NCI-H460 (cell line): ENCODE measurements at places on chromosomes 3 and 15. TPM values are rescaled to one million over a fixed set of nuclear protein-coding genes. Genes with fewer than 3 reads are reported as not detected.
A peak's percentile ranks its signal among the peaks of the same experiment; 100 is the strongest.

The PTH1R gene
- total RNA-seq, result 0.20 and 0.30 TPM in 2 replicates

DNA sequence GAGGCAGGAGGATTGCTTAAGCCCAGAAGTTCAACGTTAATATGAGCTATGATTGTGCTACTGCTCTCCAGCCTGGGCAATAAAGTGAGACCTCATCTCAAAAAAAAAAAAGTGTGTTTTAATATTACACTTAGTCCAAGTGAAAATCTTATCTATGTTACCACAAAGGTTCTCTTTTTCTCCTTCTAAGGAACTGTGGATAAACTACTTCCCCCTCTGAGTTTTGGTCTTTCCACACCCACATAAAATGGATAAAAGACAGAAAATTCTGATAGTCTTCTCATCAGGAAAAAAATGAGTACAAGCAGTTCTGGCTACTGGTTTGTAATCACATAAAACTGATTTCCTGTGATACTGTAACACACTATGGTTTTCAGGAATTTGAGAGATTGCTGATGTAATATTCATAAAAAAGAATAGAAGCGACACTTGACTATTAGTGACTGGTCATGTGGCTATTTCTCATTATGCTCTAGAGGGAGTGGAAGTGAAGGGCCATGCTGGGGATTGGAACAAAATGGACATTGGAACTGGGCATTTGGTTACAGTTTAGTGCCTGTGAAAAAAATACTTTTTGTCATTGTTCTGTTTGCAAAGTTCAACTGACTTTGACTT, 68.2 kb downstream of the RYR3 start:
- no peak for DNase-seq

- DNase-seq, result no peak
Observed at GRCh38 chr3:118909763-118910162, 124.9 kb downstream of the IGSF11 start.

DNA sequence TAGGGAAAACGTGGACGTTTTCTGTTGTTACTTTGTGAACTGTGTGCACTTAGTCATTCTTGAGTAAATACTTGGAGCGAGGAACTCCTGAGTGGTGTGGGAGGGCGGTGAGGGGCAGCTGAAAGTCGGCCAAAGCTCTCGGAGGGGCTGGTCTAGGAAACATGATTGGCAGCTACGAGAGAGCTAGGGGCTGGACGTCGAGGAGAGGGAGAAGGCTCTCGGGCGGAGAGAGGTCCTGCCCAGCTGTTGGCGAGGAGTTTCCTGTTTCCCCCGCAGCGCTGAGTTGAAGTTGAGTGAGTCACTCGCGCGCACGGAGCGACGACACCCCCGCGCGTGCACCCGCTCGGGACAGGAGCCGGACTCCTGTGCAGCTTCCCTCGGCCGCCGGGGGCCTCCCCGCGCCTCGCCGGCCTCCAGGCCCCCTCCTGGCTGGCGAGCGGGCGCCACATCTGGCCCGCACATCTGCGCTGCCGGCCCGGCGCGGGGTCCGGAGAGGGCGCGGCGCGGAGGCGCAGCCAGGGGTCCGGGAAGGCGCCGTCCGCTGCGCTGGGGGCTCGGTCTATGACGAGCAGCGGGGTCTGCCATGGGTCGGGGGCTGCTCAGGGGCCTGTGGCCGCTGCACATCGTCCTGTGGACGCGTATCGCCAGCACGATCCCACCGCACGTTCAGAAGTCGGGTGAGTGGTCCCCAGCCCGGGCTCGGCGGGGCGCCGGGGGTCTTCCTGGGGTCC, at the start of gene TGFBR2:
Gene TGFBR2, plus strand, starts transcription at position 301 of the 731 bp plus-strand sequence. Its CDS starts 283 bp downstream, at position 584.
- DNase-seq, result peak; percentile 75
